ENCODE measurements at places on chromosomes 16 and 17.
A peak's percentile ranks its signal among the peaks of the same experiment; 100 is the strongest.

DNA sequence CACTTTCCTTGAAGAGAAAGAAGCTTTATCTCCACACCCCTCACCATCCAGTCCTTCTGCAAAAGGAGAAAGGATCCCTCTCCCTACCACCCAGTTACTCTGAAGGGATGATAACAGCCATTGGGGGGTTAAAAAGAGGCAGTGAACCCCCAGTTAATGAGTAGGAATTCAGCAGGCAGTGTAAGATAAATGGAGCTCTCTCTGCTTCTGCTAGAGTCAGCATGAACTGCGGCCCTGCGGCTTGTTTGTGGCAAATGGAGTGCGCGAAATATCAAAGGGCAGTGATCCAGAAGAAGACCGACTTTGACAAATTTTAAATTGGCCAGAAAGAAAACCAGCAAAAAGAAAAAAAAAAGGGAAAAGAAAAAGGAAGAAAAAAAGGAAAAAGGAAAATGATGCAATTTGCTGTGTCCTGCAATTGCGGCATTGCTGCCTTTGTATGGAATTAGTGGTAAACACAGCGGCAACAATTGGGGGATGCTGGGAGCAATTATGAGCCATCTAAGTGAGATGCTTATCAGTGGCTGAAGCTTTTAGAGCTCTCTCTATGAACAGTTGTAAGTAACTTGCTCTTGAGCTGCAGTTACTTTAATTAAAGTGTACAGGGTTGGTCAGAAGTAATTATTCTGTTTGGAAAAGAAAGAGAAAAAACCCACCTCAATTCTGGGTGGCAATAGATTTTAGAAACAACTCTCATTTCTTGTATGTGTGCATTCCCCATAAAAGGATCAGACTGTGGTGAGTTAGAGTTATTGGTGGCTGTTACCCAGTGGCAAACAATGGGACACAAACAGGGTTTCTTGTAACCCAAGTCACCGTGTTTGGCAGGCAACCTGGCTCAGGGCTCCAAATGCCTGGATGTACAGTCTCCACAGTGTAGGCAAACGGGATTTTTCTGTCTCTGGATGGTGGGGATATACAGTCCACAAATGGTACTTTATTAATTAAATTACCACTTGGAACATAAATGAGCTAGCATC, 161.3 kb downstream of the AATF start:
- DNase-seq = no peak

DNA sequence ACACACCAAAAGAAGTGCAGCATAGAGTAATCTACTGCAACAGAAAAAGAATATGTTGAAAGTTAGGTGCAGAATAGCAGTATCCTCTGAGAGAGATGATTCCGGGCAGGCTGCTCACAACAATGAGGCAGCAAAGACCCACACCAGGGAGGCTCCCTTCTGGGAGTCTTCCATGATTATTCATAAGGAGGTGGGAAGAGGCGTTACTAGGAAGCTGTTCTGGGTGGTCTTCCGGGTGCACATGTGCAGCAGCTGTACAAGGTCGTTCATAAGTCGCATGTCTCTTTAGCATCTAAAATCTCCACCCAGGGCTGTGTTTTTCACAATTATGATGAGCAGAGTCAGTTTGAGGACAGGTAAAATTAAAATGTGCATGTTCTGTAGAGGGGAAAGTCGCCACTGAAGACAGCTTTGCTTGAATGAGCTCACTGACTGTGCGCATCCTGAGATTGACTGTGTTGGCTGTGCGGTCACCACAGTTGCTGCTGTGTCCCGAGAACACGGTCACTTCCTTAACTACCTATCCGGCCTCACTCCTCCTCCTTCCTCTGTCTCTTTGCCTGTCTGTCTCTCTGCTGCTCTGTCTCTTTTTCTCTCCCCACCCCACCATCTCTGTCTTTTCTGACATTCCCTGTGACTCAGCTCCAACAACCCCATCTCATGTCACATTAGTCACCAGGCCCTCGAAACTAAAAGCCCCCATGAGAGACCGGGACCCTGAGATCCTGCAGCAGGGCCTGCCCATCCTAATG, 125.5 kb upstream of the HSBP1 start:
- no peak for DNase-seq

DNA sequence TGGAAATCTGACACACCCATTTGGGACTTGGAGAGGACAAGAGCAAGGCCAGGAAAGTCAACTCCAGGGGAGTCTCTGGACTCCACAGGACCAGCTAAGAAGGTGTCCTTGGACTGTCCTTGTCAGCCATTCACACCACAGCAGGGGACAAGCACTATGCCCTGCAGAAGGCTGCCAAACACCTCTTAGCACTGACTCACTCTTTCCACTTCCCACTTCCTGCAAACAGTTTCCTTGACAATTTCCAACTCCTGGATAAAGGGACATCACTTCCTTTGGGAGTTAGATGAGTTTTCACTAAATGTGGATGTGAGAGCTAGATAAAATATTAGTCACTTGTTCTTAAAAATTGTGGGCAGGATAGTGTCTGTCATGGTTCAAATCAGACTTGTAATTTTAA, 37.8 kb upstream of the BCAR1 start:
- no peak for DNase-seq

GRCh38 chr16:55700961-55701360, 45.2 kb downstream of the SLC6A2 start:
- DNase-seq = no peak

- DNase-seq = no peak
Measured at GRCh38 chr16:48076455-48077012, 79.3 kb downstream of the ABCC12 start.

DNA sequence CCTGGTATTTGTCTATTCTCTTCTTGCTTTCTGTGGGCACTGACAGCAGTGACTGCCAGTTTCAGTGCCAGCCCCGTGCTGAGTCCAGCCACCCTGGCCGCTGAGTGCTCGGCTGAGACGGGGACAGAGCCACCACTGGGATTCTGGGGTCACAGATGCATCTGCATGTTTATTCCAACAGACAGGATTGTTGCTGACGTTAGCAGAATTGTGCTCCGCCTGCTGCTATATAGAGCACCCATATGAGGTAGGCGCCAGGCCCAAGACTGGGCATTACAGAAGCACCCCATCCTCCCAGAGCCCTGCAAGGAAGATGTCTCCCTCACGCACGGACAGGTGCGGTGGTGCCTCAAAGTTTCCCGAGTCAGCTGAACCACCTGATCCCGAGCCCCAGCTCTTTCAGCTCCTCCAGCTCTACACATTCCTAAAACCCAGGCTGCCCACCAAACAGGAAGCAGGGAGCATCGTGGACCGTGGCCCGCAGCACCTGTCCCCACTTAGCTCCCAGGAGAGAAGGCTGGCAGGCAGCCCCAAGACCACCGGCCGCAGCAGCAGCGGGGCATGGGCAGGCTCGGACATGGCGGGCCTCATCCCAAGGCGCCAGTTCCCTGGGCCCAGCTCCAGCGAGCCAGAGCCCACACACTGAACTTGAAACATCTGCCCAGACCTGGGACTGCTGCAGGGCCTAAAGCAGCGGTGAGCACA, 44.9 kb upstream of the RASD1 start:
- no peak for DNase-seq

DNA sequence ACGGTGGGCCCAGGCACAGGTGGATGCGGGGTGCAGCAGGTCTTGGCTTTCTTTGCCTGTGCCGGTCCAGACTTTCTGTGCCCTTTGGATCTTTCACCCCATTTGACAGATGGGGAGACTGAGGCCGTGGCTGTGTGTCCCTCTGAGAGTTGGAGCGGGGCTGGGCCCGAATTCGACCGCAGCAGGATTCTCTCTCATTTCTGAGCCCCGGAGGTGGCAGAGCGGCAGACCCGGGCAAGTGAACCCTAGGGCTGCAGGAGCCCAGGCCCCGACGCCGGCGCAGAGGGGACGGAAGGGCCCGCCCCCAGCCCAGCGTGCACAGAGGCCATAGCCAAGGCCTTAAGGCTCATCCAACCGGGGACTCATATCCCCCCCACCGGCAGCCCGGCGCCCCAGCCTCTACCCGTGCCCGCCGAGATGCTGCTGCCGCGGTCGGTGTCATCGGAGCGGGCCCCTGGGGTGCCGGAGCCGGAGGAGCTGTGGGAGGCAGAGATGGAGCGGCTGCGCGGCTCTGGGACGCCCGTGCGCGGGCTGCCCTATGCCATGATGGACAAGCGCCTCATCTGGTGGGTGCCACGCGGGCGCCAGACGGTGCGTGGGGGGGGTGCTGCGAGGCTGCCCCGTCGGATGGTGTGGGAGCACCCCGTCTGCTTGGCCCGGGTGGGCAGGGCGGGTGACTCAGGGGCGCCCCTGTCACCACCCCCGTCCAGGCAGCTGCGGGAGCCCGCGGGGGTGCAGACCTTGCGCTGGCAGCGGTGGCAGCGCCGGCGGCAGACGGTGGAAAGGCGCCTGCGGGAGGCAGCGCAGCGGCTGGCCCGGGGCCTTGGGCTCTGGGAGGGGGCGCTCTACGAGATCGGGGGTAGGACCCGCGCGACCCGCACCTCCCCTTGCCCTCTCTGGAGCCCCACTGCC, 857 bp downstream of the TMC8 start:
- no peak for DNase-seq

- no peak for DNase-seq
Measured at GRCh38 chr17:20228860-20229259, 219.7 kb downstream of the SPECC1 start.

DNA sequence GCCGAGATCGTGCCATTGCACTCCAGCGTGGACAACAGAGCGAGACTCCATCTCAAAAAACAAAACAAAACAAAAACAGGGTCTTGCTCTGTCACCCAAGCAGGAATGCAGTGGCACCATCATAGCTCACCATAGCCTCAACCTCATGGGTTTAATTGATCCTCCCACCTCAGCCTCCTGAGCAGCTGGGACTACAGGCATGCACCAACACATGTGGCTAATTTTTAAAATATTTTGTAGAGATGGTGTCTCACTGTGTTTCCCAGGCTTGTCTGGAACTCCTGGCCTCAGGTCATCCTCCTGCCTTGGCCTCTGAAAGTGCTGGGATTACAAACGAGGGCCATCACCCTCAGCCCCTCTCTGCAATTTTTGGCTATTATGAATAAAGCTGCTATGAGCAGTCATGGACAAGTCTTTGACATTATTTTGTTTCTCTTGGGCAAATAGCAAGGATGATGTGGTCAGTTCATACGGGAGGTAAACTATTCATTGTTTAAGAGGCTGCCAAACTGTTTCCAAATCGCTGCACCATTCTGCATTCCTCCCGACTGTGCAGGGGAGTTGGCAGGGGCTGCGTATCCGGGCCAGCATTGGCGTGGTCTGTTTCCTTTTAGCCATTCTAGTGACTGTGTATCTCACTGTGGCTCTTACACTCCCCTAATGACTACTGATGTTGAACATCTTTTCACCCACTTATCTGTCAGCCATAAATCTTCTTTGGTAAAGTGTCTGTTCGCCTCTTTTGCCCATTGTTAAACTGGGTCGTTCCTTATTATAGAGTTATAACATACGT, 21.1 kb downstream of the EIF4A3 start:
- DNase-seq = no peak

- DNase-seq = no peak
Measured at GRCh38 chr17:32494621-32495358, 8.0 kb downstream of the CDK5R1 start.

DNA sequence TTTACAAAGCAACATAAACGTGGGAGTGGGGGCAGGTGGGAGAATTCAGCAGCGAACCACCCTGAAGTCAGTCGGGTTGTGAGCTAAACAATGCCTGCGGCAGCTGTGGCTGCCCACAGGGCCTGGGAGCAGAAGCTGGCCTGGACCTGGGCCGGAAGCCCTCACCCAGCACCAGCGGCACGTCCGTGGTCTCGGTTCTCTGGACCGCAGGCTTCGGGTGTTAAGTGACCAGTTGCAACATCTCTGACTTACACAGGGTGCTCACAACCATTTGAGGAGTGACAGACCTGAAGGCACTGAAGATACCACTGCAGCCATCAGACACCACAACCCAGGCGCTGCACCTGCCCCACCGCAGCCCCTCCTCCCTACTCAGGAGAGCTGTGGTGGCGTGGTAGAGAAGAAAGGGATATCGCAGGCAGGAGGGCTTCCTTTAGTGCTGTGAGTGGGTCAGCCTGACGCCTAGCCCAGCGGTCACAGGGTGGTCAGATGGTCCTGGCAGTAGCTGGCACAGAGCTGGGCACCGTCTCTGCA, 33.8 kb downstream of the CBFA2T3 start:
- no peak for DNase-seq

GRCh38 chr16:80027007-80027965, 426.7 kb upstream of the MAF start:
- DNase-seq = peak; percentile 0

DNA sequence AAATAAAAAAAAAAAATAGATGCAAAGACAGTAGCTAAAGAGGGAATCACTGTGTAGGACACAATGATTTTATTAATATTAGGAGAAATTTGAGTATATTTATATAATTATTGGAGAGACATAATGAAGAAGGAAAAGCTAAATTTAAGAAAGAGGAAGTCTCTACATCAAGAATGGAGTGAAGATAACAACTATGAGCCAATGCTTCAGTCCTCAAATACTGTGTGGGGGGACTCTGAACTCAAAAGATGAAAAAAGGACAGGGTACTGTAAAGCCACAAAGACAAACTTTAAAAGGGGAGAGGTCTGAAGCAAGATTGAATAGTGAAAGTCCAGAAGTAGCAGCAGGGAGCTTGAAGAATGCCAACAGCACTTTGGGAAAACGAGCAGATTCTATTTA, 44.7 kb downstream of the SKAP1 start:
- DNase-seq = no peak

DNA sequence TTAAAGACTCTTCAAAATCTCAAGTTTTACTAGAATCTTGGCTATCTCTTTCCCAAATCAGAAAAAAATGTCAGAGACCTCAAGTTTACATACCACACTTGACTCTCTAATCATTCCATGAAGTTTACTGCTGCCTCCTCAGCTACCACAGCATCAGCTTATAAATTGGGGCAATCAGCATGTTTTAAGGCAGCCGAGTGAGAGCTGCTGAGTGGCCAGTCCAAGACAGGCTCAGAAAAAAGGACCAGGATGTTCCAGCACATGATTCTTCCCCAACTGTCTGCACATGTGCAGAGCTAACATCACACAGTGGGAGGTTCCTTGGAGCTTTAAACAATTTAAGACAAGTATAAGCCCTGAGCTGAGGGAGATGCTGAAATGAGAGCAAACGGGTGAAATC, 140.6 kb upstream of the NUDT7 start:
- no peak for DNase-seq

- DNase-seq = no peak
Measured at GRCh38 chr17:80802626-80803450, 188.8 kb upstream of the CHMP6 start.

DNA sequence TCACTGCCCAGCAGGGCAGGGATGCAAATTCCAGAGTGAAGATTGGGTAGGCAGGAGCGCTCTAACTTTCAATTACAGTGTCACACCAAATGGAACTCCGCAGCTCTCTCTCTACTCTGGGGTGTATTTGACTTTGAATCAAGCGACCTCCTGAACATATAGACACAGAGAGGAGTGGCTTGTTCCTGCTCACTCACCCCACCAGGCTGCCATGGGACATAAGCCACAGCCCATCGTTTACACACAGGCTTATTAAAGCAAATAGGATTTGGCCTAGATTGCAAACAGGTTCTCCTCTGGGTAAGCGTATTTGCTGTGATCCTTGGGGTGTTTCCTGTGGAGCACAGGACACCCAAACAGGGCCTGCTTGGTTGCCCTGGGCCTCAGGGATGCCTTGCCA, 281.6 kb upstream of the CCL2 start:
- DNase-seq = no peak

Measured in activated CD4-positive, CD25-positive, alpha-beta regulatory T cell treated with anti-CD3 and anti-CD28 coated beads, Interleukin-2, amount 50 U/mL, for 16 hours (primary cell).